ENCODE measurements at places on chromosomes 12 and 14.

DNA sequence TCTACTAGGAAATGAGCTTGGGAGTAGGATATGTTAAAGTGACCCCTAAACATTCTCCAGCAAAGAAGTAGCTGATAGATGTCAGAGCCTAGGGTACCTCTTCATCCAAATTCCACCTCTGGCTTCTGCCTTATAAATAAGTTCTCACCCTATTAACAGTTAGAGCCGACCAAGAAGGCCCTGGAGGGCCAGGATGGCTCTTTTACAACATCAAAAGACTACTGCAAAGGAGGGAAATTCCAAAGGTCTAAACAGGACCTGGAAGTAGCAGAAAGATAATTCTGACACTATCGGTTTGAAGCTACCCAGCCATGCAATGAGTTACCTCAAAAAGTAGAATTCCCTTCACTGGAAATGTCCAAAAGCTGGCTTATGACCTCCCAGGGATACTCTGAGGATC, 90.0 kb downstream of the PPM1H start:
- no peak for DNase-seq

DNA sequence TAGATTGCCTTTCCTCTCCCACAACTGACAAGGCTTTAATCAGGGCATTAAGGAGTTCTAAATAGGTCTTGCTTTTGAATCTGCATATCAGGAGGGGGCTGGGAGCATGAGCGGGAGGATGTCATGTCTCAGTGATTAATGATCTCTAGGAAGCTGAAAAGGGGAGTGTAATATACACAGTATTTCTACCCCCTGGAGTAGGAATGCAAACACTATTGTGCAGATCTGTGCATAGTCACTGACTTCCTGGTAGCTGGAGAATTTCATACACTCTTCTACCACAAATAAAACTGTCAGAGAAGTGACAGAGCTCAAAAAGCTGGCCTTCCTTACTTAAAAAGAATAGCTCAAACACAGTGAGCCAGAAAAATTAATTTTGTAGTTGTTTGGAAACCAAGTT, 65.8 kb downstream of the RIC8B start:
- no peak for DNase-seq

DNA sequence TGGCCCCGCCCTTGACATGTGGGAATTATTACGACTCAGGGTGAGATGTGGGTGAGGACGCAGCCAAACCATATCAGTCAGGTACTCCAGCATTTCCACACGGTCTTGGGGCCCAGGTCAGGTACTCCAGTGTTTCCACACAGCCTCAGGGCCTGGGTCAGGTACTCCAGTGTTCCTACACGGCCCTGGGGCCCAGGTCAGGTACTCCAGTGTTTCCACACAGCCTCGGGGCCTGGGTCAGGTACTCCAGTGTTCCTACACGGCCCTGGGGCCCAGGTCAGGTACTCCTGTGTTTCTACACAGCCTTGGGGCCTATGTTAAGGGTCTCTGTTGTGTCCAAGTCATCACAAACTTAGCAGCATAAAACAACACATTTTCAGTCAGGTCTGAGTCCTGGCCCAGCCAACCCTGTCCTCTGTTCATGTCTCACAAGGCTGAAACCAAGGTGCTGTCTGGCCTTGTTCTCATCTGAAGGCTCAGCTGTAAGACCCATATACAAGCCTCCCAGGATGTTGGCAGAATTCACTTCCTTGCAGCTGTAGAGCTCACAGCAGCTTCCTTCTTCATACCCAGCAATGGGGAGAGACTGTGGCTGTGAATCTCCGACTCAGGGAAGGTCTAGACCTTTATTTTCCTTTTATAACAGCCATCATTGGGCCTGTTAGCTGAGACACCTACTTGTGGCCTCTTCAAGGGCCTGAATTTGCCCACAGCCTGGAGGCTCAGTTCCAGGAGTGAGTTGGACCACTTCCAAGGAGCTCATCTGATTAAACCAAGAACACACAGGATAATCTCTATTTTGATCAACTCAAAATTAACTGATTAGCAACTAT, 107.6 kb upstream of the SFSWAP start:
- no peak for DNase-seq

DNA sequence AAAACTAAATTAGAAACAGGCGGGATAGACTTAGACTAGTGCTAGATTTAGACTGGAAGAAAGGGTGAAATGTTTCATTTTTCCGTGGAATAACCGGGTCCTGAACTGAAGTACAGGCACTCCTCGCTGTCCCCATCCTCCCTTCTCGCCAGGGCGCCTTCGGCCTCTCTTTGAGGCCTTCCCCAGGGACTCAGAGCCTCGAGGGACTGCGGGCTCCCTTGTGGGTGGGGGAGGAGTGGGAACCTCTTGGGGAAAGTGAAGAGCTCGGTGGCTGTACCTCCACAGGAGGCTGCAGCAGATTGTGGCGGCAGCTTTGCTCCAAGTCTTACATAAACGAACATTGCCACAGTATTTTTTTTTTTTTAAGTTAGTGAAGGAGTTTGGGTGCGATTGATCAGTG, 1988.8 kb upstream of the FLRT2 start:
- DNase-seq: no peak

DNA sequence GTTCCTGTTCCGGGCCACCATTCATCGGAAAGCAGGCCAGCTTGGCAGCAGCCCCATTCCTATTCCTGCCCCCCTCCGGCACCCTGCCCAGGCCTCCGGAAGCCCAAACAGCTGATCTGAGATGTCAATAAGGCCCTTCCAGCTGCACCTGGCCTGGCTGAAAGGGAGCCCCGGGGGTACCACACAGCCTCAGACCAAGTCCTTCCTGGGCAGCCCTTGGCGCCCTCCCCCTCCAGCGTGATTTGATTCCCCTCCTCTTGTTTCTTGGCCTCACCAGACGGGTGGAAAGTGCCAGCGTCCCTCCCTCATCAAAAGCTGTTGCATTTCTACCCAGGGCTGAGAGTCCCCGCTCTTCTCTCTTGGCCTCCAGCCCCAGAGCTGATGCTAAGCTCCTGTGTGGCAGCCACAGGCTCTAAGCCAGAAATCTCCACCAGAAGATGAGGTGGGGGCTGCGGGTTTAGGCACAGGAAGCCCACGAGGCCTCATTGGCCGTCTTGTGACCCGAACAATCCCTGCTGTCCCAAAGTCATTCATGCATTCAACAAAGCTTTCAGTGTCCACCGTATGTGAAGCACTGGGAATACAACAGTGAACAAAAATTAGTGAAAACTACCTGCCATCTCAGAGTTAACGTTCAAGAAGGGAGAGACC, 215.4 kb downstream of the SLC41A2 start:
- DNase-seq: no peak

DNA sequence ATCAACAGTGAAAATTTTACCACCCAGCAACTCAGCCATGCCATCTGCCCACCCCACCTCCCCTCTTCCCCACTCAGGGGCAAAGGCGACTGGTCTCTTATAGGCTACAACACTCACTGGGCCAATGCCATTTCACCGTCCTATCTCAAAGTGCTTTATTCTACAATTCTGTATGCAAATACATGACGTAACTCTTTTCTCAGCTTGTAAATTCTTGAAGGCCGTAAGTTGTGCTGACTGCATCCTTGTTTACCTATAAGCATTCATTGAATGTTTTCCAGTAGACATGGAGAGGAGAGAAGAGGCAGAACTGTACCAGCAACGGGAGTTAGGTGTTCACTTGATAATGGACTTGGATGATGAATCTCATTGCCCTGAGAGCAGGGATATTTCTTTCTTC, 15.6 kb downstream of the BCL2L14 start:
- DNase-seq: no peak

GRCh38 chr14:59046746-59047145, 141.7 kb upstream of the DAAM1 start:
- DNase-seq: no peak

GRCh38 chr14:101255765-101256125, 305.6 kb upstream of the DIO3 start:
- DNase-seq: no peak

DNA sequence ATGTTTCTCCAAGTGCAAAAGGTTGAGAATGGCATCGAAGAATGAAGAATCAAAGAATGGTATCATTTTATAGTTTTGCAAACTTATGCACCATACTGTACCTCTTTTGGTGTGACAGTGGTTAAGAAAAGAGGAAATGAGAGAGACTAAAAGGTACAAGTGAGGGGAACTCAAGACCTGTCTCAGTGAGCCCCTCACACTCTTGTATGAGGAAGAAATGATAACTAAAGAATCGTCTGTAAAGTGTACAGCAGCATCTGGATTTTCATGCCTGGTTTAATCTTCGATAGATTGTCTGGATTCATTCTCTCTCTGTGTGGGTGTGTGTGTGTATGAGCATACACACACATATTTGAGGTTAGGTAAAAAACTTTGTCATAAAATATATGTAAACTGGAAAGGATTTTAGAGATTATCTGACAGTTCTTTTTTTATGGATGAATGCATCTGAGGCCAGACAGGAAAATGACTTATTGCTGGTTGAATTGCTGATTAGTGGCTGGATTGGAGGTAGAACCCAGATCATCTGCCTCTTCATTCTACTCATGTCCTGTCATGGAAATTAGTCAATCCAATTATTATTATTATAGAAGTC, 16.0 kb upstream of the SLC38A2 start:
- DNase-seq: no peak

DNA sequence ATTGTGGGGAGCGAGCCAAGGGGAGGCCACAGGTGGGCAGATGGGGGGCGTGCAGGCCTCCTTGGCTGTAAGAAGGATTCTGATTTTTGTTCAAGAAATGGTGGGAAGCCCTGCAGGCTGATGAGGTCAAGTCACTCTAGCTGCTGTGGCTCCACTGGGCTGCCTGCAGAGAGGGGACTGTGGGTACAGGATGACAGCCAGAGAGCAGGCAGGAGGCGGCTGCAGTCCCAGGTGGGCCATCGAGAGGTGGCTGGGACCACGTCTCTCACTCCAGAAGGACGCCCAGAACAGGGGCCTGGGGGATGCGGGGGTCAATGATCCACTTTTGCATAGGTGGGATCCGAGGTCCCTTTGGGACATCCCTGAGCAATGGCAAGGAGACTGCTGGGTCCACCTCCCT, 9.1 kb downstream of the NCOR2 start:
- DNase-seq: no peak

- DNase-seq: no peak
Observed at GRCh38 chr12:84079626-84080025, 833.0 kb downstream of the SLC6A15 start.

DNA sequence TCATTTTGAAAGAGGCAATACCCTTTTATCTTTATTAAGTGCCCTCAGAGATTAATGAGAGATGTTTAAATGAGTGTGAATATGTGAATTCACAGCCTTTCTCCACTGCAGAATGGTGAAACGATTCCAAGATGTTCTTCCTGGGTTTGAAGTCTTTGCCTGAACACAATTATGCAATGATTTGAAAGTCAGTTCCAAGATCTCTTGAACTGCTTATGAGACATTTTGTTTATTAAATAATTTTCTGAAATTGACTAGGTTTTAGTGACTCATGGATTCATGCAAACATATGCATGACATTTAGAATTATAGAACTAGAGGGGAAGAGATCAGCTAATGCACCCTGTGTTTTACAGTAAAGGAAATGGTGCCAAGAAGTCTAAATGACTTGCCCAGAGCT, 118.1 kb upstream of the SLC38A2 start:
- no peak for DNase-seq

DNA sequence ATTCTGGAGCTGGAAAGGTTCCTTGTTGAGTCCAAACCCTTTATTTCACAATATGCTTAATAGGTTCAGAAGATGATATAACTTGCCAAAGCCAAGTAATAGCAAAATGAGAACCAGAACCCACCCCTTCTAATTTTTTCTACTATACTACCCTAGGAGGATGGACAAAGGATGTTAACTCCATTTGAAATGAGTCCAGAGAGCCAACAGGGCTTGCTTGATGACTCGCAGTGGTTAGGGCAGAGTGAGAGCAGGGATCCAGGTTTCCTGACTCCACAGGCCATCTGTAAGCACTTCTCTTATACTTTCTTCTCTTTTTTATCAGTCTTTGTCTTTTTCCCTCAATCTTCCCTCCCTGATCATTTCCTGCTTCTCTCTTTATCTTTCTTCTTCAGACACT, 668.1 kb downstream of the MED13L start:
- DNase-seq: no peak

- no peak for DNase-seq
Observed at GRCh38 chr12:42128327-42128726, 16.3 kb downstream of the GXYLT1 start.

GRCh38 chr12:80860206-80860605, 77.5 kb downstream of the LIN7A start:
- no peak for DNase-seq

- no peak for DNase-seq
Observed at GRCh38 chr12:15677726-15678201, 111.4 kb downstream of the EPS8 start.

- DNase-seq: no peak
Observed at GRCh38 chr12:72346363-72346944, 74.3 kb downstream of the TRHDE start.

DNA sequence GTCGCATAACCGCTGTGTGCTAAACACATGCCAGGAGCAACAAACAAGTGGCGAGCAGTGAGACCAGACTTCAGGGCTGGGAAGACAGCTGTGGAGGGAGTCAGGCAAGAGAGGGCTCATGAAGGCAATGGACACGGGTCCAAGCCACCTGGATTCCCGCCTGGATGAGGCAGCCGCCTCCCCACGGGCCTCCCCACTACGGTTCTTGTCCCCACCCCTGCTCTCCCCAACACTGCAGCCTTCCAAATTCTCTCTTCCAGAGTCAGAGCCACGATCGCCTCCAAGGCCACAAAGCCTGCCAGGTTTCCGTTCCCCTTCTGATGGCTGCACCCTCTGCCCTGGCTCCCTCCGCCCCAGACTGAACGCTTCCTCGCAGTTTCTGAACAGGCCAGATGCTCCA, 36.1 kb upstream of the PIWIL1 start:
- no peak for DNase-seq

- DNase-seq: no peak
Observed at GRCh38 chr12:41762691-41763090, 382.0 kb downstream of the GXYLT1 start.

GRCh38 chr12:106031761-106032622, 106.8 kb downstream of the NUAK1 start:
- DNase-seq: no peak

DNA sequence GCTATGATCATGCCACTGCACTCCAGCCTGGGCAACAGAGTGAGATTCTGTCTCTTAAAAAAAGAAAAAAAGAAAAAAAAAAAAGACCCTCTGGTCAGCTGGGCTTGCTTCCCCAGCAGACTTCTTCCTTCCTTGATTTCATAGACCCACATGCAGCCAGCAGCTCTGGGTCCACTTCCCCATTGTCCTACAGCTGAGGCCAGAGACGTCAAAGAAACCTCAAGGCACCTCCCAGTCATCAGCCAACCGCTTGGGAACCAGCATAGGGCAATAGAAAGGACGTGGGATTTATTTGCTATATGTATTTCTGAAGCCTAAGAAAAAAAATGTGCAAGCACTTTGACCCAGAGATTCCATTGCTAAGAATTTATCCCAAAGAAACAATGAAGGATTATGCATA, 35.4 kb upstream of the SPPL3 start:
- DNase-seq: no peak

DNA sequence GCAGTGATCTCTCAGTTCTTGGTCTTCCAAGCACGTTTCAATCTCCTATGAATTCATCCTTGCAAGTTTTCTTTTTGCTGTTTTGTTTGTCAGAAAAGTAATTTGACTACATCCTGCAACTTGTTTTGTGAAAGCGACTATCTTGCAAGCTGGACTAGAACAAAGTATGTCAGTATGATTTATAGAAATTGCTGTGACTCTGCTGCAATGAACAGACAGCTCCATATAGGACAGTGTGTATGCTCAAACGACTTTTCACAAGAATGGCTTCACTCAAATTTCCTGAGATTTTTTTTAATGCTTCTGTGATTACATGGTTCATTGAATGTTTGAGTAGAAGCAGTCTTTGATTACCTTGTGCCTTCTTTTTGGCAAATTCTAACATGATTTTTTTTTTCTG, 123.5 kb upstream of the TRHDE start:
- no peak for DNase-seq

Measured in stimulated activated CD4-positive, alpha-beta T cell treated with anti-CD3 and anti-CD28 coated beads, Interleukin-15, amount 100 ng/mL, for 1 hour (primary cell).